Bronchial epithelial cell (primary cell): ENCODE measurements at places on chromosomes 1 and 21. TPM values are rescaled to one million over a fixed set of nuclear protein-coding genes. Genes with fewer than 3 reads are reported as not detected.

DNA sequence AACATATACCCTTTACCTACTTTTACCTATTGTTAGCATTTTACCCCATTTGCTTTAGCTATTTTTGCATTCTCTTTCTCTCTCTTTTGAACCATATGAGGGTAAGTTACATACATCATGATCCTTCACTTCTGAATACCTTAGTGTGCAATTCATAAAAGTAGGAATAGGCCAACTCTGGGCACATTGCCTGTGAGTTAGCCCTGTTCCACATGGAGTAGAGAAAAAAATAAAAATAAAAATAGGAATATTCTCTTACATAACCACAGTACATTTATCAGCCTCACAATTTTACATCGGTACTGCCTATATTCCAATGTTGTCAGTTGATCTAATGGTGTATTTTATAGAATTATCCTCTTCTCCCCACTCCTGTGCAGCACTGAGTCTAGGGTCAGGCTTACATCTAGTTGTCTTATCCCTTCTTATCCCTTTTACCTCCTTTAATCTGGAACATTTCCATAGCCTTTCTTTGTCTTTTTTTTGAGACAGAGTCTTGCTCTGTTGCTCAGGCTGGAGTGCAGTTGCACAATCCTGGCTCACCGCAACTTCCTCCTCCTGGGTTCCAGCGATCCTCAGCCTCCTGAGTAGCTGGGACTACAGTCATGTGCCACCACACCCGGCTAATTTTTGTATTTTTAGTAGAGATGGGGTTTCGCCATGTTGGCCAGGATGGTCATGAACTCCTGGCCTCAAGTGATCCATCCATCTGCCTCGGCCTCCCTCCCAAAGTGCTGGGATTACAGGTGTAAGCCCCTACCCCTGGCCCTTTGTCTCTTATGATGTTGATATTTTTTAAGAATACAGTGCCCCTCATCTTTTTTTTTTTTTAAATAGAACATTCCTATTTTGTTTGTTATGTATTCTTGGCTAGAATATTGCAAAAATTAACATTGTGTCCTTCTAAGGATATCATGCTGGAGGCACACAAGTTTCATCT lies 11.1 kb upstream of the SLC30A1 start:
- DNase-seq: peak; percentile 73

Gene PFKFB2
- total RNA-seq: 36.9 and 63.2 TPM in 2 replicates

DNA sequence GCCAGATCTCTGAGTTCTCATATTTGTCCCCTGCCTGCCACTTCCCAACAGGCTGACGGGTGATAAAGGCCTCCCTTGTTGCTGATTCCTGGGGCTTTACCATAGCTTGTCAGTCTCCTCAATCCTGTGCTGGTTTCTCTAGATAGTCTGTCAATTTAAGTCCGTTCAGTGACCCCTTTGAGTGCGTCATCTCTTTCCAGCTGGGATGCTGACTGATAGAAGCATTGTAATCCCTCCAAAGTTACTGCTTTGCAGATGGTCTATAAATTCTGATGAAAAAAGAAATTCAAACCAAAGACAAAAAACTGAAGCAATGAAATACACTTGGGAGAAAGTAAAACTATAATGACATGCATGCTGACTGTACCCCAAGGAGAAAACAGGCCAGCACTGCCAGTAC lies 28.3 kb downstream of the RHOU start:
- no peak for DNase-seq

DNA sequence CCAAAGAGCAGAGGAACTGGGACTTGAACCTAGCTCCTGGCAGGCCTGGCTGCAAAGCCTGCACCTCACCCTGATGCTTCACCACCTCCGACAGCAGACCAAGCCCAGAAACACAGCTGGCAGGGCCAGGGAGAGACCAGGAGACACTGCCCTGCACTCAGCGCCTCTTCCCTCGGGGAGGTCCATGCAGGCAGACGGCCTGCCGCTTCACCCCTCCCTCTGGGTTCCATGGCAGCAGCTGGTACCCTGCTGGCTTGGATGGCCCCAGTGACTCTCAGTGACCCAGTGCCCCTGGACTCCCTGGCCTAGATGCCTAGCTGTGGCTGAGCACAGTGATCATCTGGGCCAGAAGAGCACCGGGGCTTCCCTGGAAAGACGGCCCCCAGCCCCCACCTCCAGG lies 65.3 kb upstream of the TARDBP start:
- no peak for DNase-seq

Gene KRTAP21-2
- total RNA-seq: not detected in 2 replicates

DNA sequence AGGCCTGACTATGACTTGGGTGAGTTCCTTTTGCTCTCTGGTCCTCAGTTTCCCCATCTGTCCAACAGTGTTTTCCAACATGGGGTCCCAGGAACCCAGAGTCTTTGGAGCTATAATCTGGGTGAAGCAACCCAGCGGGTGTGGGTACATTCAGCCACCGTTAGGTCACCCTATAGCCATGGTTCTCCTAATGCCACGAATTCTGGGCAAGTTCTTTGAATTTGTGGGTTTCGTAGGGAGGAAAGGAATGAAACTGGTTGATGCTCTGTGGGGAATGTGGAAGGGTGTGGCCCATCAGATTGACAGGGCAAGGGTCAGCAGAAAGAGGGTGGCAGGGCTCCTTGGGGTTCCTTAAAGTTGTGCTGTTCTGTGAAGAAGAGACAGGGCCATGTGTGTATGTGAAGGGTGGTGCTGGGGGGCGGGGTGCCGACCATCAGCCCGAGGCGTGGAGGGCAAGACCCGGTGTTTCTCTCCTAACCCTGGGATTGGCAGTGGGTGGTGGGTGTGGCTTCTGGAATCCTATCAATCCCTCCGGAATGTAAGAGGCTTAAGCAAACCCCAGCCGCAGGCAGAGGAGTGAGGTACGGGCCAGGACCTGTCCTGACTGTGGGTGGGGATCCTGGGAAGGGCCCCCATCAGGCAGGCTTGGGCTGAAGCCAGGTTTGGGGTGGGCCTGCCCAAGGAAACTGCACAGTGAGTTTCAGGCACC lies 35.5 kb upstream of the ZNF362 start:
- DNase-seq: peak; percentile 96
